ENCODE measurements at places on chromosomes 3 and 15.

DNA sequence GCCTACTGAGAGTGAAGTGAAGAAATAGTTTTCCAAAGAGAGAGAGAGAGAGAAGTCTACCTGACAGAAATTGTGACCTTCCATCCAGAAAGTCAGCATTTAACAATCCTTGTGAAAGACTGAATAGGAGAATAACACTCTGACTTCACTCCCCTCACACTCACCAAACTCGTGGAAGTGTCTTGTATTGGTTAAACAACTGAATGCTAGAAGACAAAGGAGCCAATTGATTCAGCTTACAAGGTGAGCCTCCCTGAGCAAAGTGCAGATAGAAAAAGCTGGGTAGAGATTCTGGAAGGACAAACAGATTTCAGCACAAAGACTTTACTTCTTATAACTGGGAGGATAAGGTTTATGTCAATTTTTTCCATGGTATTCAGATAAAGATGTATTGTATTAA is 40.8 kb upstream of the OSTN start:
- DNase-seq, result no peak

- DNase-seq, result peak; percentile 25
Measured at GRCh38 chr15:84633311-84634227, 20.5 kb downstream of the WDR73 start.

DNA sequence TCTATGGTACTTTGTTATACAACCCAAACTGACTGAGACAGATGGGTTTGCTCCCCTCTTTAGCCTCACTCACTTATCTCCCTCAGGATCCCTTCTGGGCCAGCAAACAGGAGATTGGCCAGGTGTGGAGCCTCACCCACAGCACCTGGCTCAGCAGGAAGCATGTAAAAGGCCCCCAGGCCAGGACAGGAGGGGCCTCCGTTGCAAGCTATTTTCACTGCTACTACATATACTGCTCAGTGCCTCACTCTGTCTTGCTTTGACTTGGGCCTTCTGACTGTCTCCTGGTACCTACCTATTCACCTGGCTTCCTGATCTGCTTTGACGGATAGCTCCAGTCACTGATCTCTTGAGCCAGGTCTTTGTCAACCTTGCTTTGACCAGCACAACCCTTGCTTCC is 20.4 kb upstream of the TPM1 start:
- no peak for DNase-seq

DNA sequence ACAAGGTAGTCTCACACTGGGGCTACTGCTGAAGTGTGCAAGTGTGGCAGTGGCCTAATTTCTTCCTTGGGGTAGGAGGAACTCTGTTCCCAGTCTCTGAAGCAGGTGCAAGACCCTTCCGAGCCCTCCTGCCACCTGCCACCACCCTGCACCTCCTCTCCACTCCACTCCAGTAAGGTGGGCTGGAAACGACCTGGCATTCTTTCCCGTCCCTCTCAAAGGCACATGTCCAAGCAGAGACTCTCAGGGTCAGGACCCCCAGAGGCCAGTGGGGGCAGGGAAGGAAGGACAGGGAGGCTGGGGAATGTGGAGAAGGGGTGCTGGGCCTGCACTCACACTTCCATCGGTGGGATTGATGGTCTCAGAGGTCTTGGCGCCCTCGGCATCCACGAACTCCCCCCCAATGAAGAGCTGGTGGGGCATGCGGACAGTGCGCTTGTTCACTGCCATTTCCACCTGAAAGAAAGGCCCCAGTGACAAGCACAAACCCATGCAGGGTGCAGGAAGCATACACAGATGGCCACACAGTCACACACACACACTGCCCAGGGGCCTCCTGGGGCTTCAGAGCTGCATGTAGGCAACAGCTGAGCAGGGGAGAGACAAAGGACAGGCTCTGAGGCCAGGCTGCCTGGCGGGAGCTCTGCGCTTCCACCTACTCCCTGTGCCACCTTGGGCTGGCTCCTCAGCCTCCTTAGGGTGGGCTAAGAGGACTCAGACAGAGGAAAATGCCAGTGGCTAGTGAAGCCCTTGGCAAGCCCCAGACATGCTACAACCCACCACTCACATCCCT is 43.8 kb downstream of the ALDH1L1 start:
- no peak for DNase-seq

GRCh38 chr15:55394694-55395093 is 13.5 kb downstream of the CCPG1 start:
- no peak for DNase-seq

GRCh38 chr3:25782636-25782937 is 656 bp downstream of the NGLY1 start:
- DNase-seq, result no peak

- no peak for DNase-seq
Measured at GRCh38 chr15:83850501-83851245, 196.8 kb downstream of the ADAMTSL3 start.

DNA sequence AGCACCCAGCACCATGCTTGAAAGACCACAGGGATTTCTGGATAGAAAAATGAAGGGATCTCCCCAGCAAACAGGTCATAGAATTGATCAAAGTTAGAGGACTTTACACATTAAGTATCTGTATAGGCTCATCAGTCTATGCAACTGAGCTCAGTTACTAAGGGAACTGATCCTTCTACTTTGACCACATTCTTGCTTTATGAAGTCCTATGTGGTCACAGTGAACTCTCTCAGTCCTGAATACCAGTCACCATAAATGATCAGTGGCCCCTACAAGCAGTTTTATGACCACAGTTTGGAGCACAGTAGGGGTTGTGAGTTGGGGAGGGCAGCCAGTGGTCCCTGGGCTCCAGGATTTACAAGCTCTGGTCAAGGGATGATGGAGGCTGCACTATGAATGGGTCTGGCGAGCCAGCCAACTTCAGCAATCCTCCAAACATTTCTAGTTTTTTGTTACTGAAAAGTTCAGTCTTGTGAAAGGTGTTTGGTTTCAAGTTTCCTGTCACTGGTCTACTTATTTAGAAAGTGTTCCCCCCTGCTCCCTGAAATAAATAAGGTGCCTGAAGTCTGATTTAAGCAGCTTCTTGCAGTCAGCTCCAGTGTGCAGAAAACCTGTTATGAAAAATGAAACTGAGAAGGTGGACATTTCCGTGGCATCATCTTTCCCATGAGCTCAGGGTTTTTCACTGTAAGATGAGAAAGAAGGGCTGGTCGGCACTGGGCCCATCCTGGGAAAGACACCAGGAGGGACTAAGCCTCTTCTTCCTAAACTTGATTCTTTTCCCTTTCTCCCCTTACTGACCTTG is 75.5 kb downstream of the DAPK2 start:
- no peak for DNase-seq

- no peak for DNase-seq
Measured at GRCh38 chr3:183158113-183158512, 4.4 kb downstream of the LAMP3 start.

GRCh38 chr15:78419367-78419766 is 18.6 kb upstream of the IREB2 start:
- no peak for DNase-seq

DNA sequence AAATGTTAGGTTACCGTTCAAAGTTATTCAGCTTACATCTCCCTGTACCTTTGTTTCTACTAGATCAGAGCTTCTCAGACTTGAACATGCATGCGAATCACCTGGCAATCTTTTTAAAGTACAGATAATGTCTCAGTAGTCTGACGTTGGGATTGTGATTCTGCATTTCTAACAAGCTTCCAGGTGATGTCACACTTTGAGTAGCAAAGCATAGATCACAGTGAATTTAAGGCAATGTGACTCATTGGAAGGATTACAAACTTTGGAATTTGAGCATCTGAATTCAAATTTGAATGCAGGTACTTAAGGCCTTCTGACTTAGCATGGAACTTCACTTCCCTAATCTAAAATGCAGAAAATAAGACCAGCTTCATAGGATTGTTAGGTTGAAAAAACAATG is 10.8 kb upstream of the ZMAT3 start:
- no peak for DNase-seq

DNA sequence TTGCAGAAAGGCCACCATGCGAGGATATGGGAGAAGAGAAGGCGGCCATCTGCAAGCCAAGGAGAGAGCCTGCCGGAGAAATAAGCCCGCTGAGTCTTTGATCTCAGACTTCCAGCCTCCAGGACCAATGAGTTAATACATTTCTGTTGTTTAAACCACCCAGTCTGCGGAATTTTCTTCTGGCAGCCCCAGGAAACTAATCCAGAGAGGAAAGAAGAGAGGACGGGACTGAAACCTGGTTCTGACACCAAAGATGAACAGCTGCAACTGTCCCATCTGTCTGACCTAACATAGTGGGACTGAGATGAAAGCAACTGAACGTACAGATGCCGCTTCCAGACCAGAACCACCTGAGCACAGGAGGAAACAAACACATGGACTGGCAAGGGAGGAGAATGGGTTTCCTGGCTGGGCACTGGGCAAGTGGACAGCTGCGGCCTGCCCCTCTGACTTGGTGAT is 32.3 kb downstream of the VGLL4 start:
- no peak for DNase-seq

DNA sequence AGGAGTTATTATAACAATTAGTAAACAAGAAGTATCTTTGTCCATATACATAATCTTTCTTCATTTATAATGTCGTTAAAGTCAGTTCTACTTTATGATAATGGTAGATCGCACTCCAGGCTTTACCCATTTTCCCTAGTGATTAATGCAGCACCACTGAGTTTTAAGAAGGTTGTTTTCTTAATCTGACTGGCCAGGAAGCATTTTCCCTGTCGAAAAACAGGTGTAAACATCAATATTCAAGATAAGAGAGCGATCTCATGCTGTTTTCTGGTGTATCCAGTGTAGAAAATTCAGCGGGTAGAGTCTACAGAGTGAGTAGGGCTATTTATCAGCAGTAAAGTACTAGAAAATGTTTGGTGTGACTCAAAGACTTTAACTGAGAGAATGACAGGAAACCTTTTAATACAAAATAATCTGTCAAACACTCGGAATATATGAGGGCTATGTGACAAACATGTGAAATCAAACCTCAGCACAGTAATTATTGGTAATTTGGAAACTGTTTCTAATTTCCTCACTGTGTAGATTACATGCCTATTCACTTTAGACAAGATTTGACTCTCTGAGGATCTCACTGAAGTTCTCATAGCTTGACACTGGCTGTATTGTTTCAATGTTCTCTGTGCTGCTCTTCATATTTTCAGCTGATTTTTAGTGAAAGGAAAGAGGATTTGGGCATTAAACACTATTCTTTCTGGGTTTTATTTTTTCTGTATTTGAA is 1013.2 kb downstream of the VGLL3 start:
- DNase-seq, result no peak

DNA sequence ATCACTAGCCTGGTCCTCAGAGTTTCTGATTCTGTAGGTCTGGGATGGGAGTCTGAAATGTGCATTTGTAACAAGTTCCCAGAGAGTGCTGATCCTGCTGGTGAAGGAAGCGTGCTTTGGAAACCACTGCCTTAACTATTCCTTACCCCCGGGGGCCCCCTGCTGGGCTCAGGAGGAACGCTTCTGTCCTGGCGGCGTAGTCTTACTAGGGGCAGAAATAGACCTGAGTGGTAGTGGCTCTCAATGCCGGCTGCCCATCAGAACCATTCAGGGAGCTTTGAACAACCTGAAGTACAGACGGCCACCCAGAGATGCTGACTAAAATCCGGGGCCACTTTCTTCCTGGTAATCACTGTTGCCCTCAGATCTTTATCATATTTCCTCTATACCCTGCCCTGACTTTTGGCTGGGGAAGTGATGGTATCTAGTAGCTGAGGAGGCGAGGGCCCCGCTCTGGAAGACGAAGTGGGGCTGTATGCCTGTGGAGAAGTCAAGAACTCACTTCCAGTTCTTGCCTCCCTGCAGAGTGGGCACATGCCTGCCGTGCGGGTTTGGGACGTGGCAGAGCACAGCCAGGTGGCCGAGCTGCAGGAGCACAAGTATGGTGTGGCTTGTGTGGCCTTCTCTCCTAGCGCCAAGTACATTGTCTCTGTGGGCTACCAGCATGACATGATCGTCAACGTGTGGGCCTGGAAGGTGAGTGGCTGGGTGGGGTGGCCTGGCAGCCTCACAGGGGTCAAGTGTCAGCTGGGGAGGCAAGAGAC is 16.3 kb upstream of the JMJD7 start:
- DNase-seq, result peak; percentile 55

GRCh38 chr3:128076483-128077201 is 24.4 kb downstream of the SEC61A1 start:
- no peak for DNase-seq

GRCh38 chr3:14921811-14922705 is 25.3 kb upstream of the NR2C2 start:
- DNase-seq, result no peak

GRCh38 chr3:82628385-82629014 is 867.1 kb upstream of the GBE1 start:
- DNase-seq, result no peak

DNA sequence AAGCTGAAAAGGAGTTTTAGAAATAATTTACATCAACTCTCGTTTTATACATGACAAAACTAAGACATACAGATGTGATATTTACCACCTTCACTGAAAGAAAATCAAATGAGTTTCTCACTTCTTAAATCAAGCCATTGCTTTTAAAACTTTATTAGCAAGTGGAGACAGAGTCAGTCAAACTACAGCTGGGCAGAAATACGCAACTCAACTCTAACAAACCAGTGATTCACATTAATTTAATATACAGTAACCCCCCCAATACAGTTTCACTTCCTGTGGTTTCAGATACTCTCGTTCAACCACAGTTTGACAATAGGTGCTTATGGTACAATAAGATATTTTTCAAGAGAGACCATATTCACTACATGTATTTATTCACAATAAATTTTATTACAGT is 477.1 kb downstream of the MAGI1 start:
- DNase-seq, result no peak

DNA sequence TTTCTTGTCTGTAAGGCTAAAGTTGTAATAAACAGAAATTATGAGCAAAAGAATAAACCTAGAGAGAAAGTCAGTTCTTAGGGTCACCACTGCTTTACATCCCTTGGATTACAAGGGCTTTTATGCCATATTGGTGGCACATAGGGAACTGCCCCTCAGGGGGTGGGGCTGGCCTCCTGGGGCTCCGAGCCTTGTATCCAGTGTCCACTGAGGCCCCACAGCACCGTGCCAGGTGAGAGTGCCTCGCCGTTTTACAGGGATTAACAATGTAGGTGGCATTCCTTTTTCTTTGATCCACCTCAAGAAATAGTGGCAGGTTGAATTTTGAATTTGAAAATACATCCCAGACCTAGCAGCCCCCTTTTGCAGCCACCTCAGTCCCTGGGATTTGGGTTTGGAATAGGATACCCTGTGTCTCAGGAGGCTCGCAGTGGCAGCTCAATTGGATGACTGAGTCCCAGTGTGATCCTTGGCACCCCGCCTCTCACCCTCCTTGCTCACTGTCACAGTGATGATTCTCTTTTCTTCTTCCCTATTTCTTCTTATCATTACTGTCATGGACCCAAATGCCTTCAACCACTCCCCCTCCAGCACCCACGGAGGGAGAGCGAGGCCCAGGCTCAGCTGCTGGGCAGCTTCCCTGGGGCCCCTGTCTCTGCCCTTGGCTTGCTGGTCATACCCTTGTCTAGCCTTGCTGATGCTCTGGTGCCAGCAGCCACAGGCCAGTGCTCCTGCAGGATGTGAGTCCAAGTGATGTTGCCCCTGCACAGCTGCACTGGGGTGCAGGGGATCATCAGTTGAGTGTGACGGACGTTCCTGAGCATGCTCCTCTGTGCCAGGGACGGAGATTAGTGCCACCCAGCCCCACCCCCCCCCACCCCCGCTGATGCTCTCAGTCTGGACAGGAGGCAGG is 137.9 kb downstream of the DNAJB8 start:
- no peak for DNase-seq

GRCh38 chr3:17481116-17481515 is 261.3 kb downstream of the TBC1D5 start:
- DNase-seq, result no peak

Data from stimulated activated CD8-positive, alpha-beta memory T cell treated with anti-CD3 and anti-CD28 coated beads, Interleukin-15, amount 100 ng/mL, for 1 hour (primary cell).